ENCODE measurements at places on chromosomes 12 and 14.

GRCh38 chr12:109962398-109962797, 33.8 kb downstream of the GIT2 start:
- DNase-seq = no peak

GRCh38 chr14:73188501-73188911, 48.8 kb upstream of the PAPLN start:
- DNase-seq = peak; percentile 76

DNA sequence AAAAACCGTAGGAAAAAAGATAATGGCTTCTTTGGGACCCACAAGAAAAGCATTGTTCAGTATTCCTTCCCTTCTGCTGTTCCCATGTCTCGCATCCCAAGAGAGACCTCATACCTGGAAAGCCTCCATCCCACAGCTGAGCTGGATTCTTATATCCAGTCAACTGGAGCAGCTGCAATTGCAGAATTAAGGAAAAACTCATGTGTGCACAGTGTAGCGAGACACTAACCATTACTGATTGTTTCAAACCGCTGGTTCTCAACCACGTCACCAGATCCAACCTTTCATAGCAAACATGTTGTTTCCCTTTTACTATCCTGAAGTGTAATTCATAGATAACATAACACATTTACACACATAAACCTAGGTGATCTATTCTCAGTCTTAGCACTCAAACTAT, 5.5 kb upstream of the RNASE10 start:
- DNase-seq = no peak

DNA sequence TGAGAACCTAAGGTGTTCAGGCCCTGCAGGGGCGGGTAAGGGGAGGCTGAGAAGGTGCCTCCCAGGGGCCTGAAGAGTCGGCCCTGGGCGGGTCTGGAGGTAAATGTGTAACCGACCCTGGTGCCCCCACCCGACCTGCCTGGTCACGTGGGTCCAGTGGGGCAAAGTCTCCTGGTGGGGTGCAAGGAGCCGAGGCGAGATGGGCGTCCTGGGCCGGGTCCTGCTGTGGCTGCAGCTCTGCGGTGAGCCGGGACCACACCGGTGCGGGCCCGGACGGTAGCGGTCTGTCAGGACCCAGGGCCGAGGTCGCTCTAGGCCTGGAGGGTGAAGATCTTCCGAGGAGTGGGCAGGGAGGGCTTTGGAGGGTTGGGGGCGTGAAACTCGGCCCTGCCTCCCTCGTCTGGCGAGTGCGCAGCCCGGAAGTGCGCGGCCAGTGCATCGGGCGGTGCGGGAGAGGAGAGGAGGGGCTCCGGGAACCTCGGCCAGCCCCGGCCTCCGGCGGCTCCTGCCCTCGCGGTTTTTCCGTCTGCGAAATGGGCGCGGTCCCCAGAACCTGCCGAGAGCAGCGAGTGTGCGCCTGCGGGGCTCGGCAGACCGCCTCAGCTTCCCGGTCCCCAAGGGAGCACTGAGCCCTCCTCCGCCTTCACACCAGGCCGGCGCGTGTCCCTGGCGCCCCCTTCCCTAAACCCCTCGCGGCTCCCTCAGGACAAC, at the start of gene AMN:
Gene AMN, plus strand, starts transcription at position 174 of the 711 bp plus-strand sequence. Its CDS starts 26 bp downstream, at position 200.
- peak; percentile 5 for DNase-seq

GRCh38 chr14:37569729-37570128, 25.3 kb downstream of the FOXA1 start:
- no peak for DNase-seq

DNA sequence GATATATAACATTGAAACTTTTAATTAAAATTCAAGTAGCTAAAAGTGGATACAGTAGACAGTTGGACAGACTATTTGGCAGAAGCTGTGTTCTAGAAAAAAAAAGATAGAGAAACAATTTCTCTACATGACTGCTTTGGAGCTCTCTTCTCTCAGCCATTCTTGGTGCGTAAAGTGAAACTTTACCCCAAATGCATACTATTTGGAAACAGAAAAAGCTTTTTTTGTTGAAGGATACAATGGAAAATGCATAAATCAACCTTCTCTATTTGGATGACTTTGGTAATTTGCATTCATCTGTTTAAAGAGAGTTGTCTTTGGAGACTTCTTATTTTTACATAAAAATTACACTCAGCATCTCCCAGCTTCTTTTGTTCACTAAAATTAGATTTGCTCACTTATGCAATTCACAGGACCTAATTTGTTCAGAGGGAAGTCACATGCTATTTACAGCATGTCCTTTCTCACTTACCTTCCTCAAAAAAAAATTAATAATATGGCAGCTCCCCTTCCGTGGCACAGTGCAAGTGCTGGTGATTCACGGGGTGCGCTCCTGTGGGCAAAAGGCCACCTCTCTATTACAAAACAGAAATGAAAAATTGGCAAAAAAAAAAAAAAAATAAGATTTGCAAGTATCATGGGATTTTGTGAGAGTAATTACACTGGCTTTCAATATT, 498.9 kb downstream of the RERGL start:
- no peak for DNase-seq

DNA sequence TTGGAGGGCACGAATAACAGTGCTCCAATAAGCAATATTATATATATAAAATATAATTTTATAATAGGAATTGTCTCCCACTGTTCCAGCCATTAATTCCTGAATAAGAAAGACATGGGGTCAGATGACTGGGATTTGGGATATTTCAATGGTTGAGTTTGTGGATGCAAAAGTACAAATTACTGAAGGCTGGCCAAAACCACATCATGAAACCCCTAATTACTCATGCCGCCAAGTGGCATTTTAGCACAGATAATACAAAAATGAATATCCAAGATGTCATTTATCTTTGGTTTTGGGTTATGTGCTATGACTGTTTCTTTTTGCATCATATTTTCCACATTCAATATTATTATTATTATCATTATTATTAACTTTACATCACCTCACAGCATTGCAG, 261.4 kb upstream of the TBX3 start:
- peak; percentile 48 for DNase-seq

All from fibroblast of mammary gland (primary cell).